ENCODE measurements at places on chromosomes 3 and 15.

DNA sequence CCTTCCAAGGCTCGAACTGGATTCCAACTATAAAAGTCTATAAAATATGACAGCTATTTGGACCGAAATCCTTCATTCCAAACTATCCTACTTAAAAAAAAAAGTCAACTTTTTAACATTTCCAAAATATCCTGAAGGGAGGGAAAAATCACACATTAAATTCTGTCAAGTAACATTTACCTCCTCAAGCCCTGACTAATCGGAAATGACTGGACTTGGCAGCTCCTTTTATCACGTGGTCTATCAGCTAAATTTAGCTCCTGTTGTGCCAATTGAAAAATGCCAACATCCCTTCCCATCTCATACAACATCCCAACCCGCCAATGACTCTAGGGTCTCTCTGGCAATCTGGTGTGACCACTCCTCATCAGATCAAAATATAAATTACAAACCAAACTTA is 297.9 kb downstream of the FHIT start:
- no peak for DNase-seq

GRCh38 chr3:58683001-58683458 is 16.5 kb upstream of the FAM3D start:
- DNase-seq, result no peak

GRCh38 chr3:81952141-81952540 is 190.7 kb upstream of the GBE1 start:
- no peak for DNase-seq

GRCh38 chr3:184386047-184386806 is 6.4 kb downstream of the CHRD start:
- DNase-seq, result no peak

DNA sequence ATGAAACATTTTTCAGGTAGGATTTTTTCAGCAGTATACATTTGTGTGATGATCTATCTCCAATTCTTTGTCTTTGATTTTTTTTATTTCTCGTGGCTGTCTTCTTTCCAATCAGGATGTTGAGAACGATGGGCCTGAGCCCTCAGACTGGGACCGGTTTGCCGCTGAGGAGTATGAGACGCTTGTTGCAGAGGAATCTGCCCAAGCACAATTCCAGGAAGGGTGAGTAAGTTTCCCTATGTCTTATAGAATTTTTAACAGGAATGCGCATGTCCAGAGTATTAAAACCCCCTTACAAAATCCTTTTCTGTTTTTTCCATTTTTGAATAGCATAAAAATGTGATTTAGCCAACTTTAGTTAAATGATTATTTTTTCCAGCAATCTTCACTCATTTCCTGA is 90.0 kb downstream of the MSL2 start:
- DNase-seq, result peak; percentile 87

- DNase-seq, result no peak
Measured at GRCh38 chr3:23202203-23202920, 765 bp upstream of the UBE2E2 start.

- DNase-seq, result no peak
Measured at GRCh38 chr3:122929188-122930062, 98.1 kb downstream of the SEMA5B start.

GRCh38 chr3:40718209-40718608 is 193.4 kb downstream of the ZNF621 start:
- no peak for DNase-seq

GRCh38 chr3:197583371-197583770 is 27.6 kb upstream of the BDH1 start:
- DNase-seq, result no peak

- DNase-seq, result peak; percentile 70
Measured at GRCh38 chr3:63993653-63994079, 29.6 kb downstream of the PSMD6 start.

DNA sequence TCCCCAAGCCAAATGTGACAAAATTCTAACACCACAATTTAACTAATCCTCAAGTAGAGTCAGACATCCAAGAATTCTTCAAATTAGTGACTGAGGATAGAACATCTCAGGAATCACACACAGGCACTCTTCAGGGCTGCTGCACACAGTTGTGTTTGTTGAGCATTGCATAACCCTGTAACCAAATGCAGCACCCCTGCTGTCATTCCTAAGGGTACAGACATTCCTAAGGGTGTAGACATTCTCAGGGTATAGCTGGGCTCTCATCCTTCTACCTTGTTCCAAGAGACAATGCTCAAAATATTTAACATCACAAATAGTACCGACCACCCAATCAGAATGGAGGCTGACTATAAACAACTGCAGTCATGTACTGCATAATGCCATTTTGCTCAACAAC is 107.1 kb upstream of the UBE2E2 start:
- no peak for DNase-seq

- DNase-seq, result no peak
Measured at GRCh38 chr15:98286831-98287230, 326.3 kb downstream of the ARRDC4 start.

- DNase-seq, result no peak
Measured at GRCh38 chr15:66494262-66494661, 3.3 kb downstream of the SNAPC5 start.

DNA sequence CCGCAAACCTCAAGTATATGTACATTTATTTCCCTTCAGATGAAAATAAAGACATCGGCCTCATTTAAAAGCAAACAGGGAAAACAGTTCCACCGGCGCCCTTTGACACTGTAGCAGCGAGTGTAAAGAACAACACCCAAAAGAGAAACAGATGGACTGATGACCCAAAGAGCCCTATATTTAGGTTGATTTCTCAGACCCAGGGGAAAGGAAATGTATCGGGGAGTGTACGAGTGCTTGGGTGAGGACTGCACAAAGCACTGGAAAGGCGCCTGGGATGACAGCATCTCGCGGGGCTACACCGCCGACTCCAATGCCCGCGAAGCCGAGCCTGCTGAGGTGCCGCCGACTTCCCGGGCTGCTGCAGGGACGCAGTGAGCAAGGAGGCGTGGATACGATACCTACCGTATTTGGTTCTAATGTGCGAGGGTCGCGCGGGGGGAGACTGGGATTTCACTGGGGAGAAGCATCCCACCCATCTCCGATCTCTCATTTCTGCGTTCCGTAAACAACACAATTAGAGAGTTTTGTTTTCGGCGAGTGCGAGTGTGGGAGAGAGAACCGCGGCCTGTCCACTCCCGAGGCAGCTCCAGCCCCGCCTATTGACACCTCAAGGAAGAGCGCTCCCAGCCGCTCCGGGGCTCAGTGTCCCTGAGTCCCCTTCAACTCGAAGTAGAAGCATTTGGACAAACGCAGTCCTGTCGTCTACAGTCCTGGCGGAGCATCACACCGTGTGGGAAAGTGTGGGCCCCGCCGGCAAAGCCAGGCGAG is 2.0 kb downstream of the MECOM start:
- peak; percentile 51 for DNase-seq

DNA sequence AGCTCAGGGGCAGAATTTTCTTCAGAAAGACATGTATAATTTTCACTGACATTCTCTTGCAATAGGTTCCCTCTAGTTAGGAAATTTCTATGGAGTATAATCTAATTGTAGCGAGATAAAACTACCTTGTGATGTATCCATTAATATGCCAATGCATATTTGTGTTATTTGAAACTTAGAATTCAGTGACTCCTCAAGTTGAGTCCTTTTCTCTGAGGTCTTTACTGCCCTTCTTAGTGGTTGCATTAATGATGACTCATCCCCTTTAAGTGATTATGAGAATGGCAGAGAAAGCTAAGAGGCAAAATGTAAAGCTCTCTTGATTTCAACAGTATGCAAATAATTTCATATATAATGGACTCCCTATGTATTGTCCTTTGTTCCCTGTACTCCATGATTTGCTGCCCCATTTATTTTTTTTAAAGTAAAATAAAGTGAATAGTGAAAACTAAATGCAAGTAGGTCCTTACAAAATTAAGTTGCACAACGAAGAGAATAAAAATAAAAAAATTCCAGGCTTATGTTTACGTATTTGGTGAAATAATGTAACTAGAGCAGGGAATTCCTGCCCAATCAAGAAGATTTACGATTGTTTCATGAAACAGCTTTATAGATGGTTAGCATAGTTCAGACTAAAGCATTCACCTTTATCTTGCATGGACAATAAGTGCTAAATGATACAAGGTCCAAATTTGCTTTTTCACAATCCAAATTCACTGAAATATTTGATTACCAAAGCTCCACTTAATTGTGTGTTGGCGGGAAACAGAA is 78.1 kb downstream of the ZPLD1 start:
- DNase-seq, result no peak

GRCh38 chr3:72250725-72251124 is 465.8 kb upstream of the PROK2 start:
- DNase-seq, result no peak
